Activated CD4-positive, alpha-beta T cell treated with anti-CD3 and anti-CD28 coated beads, Interleukin-2, amount 50 U/mL, for 48 hours (primary cell): ENCODE measurements at places on chromosomes 5 and 9.

- no peak for DNase-seq
These were observed 17.5 kb downstream of the CYFIP2 start for GRCh38 chr5:157283434-157283833.

GRCh38 chr5:169695919-169696490 is 58.9 kb downstream of the DOCK2 start:
- DNase-seq: no peak

DNA sequence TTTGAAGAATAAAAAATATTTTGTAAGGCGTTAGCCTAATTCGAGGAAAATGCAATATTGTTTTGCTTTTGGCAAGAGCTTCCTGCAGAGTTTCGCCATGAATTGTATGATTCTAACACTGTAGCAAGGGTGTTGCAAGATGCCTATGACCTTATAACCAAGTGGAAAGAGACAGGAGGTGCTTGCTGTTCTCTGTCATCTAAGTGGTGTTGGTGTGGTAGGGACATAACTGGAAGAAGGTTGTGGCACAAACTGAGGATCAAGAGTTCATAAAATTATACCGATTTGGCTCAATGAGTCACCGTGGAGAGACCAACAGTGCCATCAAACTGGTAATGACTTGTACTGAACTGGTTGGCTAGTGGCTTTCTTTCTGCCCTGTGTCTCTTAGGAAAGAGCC is 6.3 kb downstream of the STC2 start:
- no peak for DNase-seq

GRCh38 chr5:99061299-99061698 is 132.5 kb upstream of the CHD1 start:
- DNase-seq: no peak

DNA sequence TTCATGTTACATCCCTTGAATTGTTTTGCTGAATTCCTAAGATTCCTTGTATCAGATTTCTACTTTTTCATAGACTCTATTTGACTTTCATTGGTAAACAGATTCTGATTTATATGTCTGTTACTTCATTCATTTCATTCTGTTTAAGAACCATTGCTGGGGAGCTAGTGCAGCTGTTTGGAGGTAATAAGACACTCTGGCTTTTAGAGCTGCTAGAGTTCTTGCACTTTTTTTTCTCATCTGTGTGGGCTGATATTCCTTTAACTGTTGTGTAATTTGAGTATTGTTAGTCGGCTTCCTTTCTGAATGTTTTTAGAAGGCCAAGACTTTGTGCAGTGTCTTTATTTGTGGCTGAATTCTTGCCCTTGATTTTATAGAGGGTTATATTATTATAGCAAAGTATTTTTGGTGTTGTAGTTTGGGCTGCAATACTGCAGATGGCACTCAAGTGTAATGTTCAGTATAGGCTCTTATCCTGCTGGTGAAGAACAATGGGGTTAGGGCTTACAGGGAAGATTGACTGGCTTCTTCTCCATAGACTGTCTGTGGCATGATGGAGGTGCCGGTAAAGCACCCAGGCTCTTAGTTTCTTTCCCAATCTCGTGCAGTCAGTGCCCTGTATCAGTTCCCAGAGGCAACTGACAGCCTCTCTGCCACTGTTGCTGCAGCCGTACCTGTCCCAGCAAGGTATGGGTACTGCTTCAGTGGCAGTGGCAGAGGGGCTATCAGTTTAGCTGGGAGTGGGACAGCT is 162.2 kb downstream of the OXCT1 start:
- no peak for DNase-seq

DNA sequence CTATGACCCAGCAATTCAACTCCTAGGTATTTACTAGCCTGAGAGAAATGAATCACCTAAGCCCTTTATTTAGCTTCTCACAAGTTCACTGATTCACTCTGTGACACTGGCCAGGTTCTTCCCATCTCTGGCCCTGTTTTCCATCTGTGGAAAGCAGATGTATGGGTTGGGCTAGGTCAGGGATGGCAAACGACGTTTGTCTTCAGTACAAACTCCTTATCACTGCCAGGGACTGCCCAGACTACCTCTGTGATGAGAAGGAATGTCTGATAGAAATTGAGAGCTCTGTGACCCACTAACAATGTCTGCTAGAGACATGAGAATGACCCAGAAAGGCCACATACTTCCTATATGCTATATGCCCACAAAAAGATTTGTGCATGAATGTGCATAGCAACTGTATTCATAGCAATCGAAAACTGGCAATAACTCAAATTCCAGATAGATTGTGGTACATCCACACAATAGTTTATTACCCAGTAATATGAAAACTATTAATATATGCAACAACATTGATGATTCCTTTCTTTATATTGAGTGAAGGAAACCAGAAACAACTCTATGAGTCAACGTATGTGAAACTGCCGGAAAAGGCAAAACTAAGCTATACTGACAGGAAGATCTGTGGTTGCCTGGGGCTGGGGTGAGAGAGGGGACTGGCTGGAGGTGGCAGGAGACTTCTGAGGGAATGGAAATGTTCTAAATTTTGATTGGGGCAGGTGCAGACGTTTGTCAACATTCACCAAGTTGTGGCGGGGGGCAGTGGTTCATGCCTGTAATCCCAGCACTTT is 32.0 kb upstream of the ADAM19 start:
- peak; percentile 67 for DNase-seq

GRCh38 chr5:138560971-138561370 is 14.2 kb downstream of the HSPA9 start:
- no peak for DNase-seq

DNA sequence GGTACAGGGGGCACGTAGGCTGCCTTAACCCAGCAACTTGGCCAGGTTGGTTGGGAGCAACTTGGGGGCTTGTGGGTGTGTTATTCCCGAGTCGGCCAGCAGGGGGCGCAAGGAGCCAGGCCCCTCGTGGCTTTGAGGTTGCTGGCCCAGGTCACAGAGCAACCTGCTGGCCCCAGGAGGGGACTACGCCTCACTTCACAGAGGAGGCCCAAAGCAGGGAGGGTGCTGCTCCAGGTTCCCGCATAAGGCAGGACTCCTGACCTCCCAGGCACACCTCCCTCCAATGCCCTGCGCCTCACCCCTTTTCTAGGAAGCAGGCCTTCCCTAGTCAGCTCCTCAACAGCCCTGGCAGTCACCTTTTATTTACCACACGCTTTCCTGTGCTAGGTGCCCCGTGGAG is 18.1 kb downstream of the KYAT1 start:
- peak; percentile 91 for DNase-seq

DNA sequence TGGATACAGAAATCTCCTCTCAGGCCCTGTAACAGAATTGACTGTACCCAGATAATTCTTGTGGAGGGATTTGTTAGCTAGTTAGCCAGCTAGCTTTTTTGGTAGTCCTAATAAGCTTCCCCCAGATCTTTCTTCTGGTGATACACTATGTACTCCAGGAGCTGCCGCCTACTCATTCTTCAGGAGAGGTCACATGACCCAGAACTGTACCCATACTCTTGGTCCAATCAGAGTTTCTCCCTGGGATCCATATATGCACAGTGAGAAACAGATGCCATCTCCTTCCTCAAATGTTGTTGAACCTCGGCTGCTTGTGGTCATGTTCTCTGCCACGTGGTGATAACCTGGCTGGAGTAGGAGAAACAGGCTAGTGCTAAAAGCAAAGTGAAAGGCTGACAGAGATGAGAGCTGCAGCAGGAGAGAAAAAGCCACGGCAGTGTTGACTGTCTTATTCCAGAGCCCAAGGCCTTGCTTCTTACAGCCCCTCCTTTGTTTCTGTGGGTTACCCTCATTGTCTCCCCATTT is 123.0 kb upstream of the RFX3 start:
- DNase-seq: no peak

DNA sequence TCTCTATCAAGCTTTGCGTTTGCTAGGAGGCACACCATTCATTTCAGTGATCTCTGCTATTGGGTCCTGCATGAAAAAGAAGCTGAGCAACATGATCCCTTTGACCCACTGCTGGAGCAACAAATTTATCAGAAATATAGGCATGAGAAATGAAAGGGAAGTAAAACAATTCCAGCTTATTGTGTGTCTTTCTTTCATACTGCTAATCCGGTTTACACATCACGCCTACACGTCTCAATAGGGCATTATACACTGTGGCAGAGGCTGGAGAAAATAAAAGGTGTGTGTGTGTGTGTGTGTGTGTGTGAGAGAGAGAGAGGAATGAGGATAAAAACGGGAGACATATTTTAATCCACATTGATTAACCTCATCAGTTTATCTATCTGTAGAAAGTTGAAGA is 2.4 kb downstream of the PTCH1 start:
- DNase-seq: no peak

DNA sequence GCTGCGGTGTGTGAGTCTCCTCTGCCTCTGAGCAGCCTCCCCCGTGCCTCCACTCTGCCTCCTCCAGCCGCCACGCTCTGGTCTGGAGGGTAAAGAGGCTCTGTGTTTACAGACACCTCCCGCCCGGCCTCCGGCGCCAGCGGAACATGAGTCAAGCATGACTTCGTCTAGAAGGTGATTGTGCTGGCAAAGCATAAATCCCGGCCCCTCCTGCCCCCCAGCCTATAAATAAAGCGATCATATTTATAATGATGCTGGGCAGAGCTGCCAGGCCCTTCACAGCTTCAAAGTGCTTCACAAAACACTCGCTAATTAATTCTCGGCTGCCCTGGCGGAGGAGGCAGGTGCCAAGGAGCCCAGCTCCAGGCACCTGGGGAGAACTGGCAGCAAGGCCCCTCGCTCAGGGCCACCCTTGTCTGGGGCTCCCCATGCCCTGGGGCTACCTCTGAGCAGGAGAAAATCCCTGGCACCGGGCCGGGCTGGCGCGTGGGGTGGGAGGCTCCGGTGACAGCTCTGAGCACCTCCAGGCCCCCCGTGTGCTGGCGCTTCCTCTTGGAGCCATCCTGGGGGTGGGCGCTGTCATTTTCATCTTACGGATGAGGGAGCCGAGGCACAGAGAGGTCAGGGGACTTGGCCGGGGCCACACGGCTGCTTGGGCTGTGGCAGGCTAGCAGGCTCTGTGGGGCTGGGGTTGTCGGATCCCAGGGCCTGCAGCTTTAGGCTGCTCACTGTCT is 87.8 kb downstream of the RXRA start:
- DNase-seq: no peak

DNA sequence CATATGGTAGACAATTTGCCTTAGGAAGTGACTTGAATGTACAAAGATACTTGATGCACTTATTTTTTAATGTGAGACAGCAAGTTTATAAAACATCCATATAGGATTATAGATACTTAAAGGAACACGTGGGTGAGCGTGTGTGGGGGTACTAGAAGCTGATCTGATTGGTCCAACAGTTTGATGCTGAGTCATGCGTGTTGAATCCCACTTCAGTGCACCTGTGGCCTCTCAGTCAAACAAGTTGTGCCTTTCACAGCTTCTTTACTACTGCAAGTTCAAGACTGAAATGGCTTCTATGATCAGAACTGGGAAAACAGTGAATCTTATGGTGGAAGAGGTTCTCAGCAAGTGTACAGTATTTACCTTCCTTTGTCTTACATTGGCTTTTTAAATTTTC is 98.9 kb downstream of the MAP1B start:
- DNase-seq: no peak

DNA sequence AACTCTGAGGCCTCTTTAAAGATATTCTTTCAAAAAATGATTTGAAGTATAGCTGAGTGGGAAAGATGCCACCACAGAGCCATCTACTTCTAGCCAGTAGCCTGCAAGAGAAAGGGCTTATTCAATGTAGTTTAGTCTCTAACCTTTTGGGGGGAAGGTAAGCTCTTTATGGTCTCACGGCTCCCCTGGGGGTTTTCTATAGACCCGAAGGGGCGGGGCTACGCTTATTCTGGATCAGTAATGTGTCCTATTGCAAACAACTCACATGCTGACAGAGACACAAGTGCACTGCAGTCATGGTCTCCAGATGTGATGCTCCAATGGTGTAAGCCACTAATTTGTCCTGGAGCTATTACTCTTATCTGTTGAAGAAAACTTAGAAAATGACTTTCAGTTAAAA is 53.4 kb upstream of the RPS23 start:
- no peak for DNase-seq

- DNase-seq: no peak
These were observed 479.4 kb downstream of the DMAC1 start for GRCh38 chr9:7320139-7320538.

DNA sequence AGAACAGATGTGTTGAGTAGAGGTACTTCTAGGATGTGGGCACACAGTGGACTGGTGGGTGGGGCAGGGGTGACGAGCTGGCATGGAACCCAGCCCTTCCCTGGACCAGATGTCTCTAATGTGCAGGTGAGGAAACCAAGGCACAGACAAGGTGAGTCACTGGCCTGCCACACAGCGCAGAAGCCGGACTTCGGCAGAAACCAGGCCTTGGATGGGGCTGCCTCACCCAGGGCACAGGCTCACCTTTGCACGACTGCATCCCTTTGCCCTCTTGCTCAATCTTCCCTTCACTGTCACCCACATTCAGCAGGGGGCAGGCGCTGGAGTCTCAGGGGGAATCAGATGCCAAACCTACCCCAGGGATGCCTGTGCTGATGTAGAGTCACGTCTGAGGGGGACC is 65.4 kb upstream of the LMX1B start:
- no peak for DNase-seq

DNA sequence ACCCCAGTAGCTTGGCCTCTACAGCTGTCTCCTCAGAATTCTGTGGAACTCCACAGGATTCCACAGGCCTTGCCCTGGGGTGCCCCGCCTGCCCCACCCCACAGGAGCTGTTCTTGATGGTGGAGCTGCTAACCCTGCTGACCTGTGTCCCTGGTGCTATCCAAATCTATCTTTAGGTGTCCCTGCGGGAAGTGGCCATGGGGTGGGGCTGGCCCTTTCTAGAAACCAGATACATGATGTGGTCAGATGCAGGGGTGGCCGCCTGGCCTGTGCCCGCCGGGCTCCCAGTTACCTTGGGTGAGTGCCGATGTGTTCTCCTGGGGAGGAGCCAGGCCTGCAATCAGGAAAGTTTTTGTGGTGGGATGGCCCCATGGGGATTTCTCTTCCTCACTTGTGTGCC is 34.2 kb downstream of the WNK2 start:
- no peak for DNase-seq

GRCh38 chr9:88814577-88814976 is 176.7 kb upstream of the S1PR3 start:
- DNase-seq: no peak

- no peak for DNase-seq
These were observed 204.8 kb downstream of the MLLT3 start for GRCh38 chr9:20417373-20418080.

DNA sequence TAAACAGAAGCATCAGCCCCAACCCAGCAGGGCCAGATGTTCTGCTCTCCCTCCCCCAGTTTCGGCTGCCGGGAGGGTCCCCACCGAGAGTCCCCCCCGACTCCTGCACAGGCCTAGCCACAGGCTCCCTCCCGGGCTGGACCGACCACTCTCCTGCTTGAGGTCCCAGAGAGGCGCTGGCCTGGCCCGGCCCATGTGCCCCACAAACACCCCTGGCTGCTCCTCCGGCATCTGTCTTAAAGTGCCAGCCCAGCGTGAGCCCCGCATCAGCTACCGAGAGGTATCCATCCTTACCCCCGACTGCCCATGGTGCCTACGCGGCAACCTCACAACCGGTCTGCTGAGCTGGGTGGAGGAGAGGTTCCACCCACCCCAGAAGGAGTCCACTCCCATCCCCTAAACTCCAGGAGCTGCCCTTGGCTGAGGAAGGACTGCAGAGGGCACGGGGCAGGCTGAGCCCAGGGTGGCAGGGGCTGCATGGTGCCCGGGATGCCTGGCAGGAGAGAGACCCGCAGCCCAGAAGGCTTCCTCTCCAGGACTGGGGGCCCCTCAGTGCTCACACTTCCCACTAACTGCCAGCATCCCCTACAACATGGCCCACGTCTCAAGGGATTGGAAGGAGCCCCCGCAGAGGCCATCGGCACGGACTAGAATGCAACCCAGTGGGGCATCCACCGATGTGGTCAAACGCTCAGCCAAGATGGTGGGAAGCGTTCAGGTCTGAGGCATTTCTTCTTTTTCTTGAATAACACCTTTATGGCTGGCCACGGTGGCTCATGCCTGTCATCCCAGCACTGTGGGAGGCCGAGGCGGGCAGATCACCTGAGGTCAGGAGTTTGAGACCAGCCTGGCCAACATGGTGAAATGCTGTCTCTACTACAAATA is 15.6 kb upstream of the EGFL7 start:
- DNase-seq: no peak
